Lung microvascular endothelial cell (primary cell): ENCODE measurements at places on chromosomes 11 and 22.
A peak's percentile ranks its signal among the peaks of the same experiment; 100 is the strongest.

- DNase-seq: no peak
Measured at GRCh38 chr11:56314844-56315243, at the start of gene OR8K3. OR8K3 (plus strand) TSS chr11:56315144; CDS start chr11:56318307, 3,163 bp downstream.

DNA sequence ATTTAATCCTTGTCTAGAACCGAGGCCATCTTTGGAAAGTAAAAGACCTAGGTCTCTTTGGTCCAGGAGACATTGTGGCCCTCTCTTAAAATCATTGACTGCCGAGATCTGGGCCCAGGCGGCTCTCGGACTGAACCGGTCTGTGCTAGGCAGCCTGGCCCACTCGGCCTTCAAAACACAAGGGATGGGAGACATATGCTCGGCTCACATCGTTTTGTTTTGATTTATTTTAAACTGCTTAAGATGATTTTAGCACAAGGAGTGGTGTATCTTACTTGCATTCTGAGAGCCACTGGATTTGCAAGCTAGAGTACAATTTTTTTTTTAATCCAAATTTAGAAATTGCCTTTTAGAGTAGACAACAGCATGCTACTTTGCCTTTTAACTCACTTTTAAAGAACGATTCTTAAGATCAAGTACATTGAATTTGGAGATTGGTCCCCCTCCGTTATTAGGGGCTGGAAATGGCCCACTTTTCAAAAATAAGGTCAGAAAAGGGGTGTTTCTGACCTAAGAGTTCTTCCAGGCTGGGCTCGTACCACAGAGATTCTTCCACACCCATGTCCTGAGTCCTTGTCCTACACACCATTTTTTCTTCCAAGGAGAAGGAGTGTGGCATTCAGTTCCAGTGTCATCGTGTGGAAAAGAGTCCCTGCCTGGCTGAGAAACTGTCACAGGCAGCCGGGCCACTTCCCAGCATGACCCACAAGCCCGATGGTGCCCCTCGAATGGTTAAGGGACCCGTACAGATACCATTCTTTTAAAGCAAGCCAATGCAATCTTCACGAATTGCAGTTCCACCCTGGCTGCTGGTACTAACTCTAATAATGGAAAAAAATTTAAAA lies 80.5 kb upstream of the WNT7B start:
- peak; percentile 38 for DNase-seq

- DNase-seq: no peak
Measured at GRCh38 chr11:2301631-2302305, at the start of the genes C11orf21 and TSPAN32. C11orf21 (minus strand) TSS chr11:2301918; CDS start chr11:2301808, 110 bp downstream. TSPAN32 (plus strand) TSS chr11:2302013; CDS start chr11:2302150, 137 bp downstream.

GRCh38 chr11:55503449-55503848 lies 50.8 kb upstream of the OR4C15 start:
- DNase-seq: no peak

DNA sequence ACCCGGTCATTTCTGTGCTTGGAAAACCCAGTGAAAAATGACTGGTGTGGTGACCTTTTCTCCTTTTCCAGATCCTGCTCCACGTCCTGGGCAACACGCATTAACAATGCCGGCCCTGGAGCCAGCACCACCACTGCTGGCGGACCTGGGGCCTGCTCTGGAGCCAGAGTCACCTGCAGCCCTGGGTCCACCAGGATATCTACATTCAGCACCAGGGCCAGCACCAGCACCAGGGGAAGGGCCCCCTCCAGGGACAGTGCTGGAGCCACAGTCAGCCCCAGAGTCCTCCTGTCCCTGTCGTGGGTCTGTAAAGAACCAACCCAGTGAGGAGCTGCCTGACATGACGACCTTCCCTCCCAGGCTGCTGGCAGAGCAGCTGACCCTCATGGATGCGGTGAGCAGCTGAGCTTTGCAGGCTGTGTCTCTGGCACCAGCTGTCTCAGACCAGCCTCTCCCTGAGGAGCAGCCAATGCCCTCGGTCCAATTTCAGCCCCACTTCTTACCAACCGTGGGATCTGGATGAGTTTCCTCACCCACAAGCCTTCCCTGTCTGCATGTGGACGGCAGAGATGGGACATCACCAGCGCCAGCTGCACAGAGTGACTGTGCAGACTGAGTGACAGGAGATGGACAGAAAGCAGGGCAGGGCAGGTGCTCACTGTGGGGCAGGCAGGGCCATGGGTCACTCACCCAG lies 1.9 kb downstream of the RGL4 start:
- no peak for DNase-seq
